ENCODE measurements at places on chromosomes 2 and 18.

- DNase-seq, result no peak
- no peaks in the 10 kb centered on the region for H3K27me3 ChIP-seq
- H3K4me1 ChIP-seq, result no peaks in the 10 kb centered on the region
- no peaks in the 10 kb centered on the region for H3K36me3 ChIP-seq
These were observed 21.3 kb downstream of the MAPRE3 start for GRCh38 chr2:26991717-26992116.

DNA sequence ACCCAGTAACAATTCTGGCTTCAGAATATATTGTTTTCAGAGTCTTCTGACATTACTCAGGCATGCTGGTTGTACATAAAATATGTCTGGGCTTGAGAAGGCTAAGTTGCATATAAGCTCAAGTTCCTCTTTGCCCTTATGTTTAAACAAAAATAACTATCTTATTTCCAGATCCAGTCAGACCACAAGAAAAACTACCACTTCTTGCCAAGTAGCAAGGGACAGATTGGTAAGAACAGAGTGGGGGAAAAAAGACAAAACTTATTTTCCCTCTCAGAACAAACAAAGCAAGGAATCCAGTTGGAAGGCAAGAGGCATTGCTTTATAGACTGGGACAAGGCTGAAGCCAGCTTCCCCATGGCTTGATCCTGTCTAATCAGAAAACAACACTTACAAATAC lies 1036.7 kb upstream of the CELF4 start:
- H3K4me1 ChIP-seq, result no peaks in the 10 kb centered on the region
- no peak for DNase-seq
- no peaks in the 10 kb centered on the region for H3K27me3 ChIP-seq
- no peak overlapping the region for H3K4me3 ChIP-seq

DNA sequence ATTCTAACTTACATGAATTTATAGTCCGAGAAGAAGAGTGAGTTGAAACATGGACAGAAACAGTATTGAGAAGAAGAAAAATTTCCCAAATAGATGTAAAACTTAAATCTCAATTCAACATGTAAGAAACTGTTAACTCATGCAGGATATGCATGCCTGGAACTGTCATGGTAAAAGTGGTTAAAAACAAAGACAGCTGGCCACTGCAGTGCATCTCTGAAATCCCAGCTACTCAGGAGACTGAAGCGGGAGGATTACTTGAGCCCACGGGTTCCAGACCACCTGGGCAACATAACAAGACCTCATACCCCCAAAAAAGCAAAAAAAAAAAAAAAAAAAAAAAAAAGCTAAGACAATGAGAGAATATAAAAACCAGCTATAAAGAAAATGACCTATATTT lies 93.0 kb upstream of the TTC27 start:
- no peaks in the 10 kb centered on the region for H3K4me1 ChIP-seq
- no peaks in the 10 kb centered on the region for H3K27me3 ChIP-seq
- no peak for DNase-seq

GRCh38 chr2:42457011-42457410 lies 36.8 kb downstream of the KCNG3 start:
- H3K4me1 ChIP-seq, result no peaks in the 10 kb centered on the region
- no peak overlapping the region for H3K27ac ChIP-seq
- peaks cover 24% of the 10 kb centered on the region for H3K27me3 ChIP-seq

- H3K27me3 ChIP-seq, result no peaks in the 10 kb centered on the region
- no peaks in the 10 kb centered on the region for H3K36me3 ChIP-seq
- no peak overlapping the region for H3K27ac ChIP-seq
- H3K4me1 ChIP-seq, result no peaks in the 10 kb centered on the region
- DNase-seq, result no peak
- no peak overlapping the region for H3K4me3 ChIP-seq
These were observed 136.0 kb upstream of the GCFC2 start for GRCh38 chr2:75846683-75847190.

DNA sequence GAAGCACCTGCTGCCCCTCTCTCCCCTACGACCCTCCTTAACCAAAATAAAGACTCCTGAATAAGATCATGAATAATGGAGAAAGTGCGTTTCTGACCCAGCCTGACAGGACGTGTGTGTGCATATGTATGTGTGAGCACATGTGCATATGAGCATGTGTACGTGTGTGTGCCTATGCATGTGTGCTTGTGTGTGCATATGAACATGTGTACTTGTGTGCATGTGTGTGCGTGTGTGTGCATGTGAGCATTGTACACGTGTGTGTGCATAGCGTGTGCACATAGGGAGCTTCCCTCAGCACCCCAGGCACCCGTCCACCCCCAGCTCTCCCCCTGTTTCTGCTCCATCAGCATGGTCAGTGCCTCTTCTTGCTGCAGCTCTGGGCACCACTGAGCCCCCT lies 10.7 kb downstream of the KCNIP3 start:
- no peaks in the 10 kb centered on the region for H3K4me1 ChIP-seq
- H3K4me3 ChIP-seq, result no peak overlapping the region
- no peaks in the 10 kb centered on the region for H3K36me3 ChIP-seq
- no peak for DNase-seq
- peaks cover 2% of the 10 kb centered on the region for H3K27me3 ChIP-seq
- no peak overlapping the region for H3K27ac ChIP-seq

GRCh38 chr2:18339326-18339725 lies 221.1 kb downstream of the RDH14 start:
- no peak for DNase-seq
- H3K27me3 ChIP-seq, result peaks cover 11% of the 10 kb centered on the region
- H3K36me3 ChIP-seq, result no peaks in the 10 kb centered on the region

DNA sequence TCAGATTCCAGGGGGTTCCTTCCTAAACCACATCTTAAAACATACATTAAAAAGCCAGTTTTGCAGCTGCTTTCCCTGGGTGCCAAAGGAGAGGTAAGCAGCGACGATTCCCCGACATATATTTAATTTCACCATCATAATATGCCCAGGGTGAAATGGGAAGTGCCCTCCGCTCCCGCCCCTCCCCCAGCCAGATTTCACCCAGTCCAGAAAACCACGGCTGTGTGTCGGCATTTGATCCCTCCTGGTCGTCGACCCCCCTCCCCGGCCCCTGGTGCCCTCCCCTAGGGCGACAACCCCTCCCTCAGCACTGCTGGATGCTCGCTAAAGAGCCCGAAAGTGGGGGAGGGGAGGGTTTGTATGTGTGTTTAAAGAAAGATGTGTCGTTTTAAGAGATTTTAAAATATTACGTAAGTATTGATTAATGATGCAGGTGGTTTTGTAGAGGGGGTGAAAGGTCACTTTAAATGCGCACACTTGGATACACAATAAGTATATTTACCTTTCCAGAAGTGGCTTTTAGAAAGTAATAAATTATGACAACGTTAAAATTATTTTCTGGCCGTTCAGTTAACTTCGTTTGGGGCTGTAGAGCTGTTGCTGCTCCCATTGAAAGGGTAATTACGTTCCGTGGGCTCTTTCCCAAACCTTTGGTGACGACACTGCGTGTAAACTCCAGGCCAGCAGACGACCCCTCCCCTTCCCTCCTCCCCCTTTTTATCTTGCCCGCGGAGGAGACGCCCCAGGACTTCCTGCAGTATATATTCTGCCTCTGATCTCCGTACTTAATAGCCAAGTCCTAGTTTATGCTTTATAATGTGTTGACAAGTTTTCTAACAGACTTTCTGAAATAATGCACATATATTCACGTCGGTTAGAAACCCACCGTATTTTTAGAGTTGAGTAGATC lies 3.4 kb upstream of the BCL11A start:
- H3K36me3 ChIP-seq, result peaks cover 20% of the 10 kb centered on the region
- peak overlapping the region; percentile 88 for H3K4me3 ChIP-seq
- peaks cover 37% of the 10 kb centered on the region for H3K4me1 ChIP-seq
- no peaks in the 10 kb centered on the region for H3K27me3 ChIP-seq
- H3K27ac ChIP-seq, result peak overlapping the region; percentile 95

DNA sequence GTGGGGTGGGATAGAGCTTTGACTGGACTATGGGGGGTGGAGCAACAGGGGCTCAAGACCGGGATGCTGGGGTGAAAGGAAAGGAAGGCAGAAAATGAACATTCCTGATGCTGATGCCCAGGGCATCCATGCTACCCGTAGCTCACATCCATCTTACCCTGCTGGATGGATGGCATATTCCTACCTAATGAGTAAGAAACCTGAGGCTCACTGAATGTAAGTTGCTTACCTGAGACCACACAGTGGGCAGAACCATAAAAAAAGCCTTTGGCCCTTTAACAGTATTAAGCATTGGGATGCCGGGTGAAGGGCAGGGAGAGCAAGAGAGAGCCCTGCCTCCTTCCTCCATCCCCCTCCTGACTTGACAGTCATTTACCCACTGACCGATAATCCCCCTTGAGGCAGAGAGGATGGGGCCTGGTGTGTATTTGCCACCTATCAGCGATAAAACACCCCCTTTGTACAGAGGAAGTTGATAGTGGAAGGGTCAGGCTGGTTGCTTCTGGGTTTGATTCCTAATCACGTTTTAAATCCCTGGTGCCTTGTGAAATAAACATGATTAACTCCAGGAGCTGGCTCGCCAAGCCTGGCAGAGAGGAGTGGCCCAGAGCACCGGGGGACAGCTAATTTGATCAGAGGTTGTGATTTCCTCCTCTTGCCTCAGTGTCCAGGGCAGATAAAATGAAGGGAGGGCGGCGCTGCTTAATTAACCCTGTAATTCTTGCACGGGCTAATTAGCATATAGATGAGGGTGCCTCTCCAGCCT lies 105.9 kb upstream of the HS6ST1 start:
- H3K36me3 ChIP-seq, result peaks cover 1% of the 10 kb centered on the region
- no peak for DNase-seq
- no peaks in the 10 kb centered on the region for H3K4me1 ChIP-seq

- no peaks in the 10 kb centered on the region for H3K4me1 ChIP-seq
- H3K4me3 ChIP-seq, result no peak overlapping the region
- H3K27me3 ChIP-seq, result no peaks in the 10 kb centered on the region
These were observed 70.6 kb downstream of the RPE start for GRCh38 chr2:210072922-210073509.

- DNase-seq, result no peak
- H3K27ac ChIP-seq, result no peak overlapping the region
- H3K27me3 ChIP-seq, result peaks cover 4% of the 10 kb centered on the region
- no peaks in the 10 kb centered on the region for H3K36me3 ChIP-seq
- no peaks in the 10 kb centered on the region for H3K4me1 ChIP-seq
These were observed 290.4 kb upstream of the RBMS1 start for GRCh38 chr2:160784034-160784433.

GRCh38 chr2:238669046-238669445 lies 178.8 kb upstream of the TWIST2 start:
- H3K4me1 ChIP-seq, result peaks cover 2% of the 10 kb centered on the region
- H3K36me3 ChIP-seq, result no peaks in the 10 kb centered on the region
- no peak for DNase-seq
- no peak overlapping the region for H3K27ac ChIP-seq

DNA sequence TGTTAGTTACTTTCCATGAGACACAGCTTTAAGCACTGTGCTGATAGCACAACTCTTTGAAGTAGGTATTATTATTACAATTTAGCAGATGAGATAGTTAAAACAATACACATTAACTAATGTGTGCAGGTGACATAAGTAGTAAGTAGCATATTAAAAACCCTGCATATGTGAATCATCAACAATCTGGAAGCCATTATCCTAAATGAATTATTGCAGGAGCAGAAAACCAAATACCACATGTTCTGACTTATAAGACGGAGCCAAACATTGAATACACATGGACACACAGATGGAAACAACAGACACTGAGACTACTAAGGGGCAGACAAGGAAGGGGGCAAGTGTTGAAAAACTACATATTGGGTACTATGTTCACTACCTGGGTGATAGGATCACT lies 300.3 kb upstream of the GULP1 start:
- no peaks in the 10 kb centered on the region for H3K36me3 ChIP-seq
- no peak overlapping the region for H3K27ac ChIP-seq
- H3K27me3 ChIP-seq, result no peaks in the 10 kb centered on the region

DNA sequence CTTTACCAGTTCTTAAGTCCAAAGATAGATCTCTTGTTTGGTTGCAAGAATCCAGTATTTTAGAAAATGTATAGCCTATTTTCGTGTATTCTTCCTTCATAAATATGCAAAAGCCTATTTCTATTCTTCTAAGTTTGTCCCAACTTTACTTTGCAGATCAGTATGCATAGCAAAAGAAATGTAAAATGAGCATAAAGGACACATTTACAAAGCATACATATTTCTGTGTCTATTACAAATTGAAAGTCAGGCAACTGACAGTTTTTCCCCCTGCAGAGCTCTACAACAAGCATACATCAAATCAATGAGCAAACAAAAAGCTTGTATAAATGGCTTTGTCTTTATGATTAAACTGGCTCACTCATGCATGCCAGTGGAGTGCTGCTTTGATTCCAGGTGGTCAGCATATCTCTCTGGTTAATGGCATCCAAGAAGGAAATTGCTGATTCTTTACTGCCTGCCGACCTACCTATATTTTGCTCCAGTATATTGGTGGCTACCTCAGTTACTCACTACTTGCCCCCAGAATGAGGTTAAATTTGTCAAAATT lies 10.0 kb upstream of the VPS54 start:
- H3K27me3 ChIP-seq, result no peaks in the 10 kb centered on the region
- no peaks in the 10 kb centered on the region for H3K36me3 ChIP-seq
- no peaks in the 10 kb centered on the region for H3K4me1 ChIP-seq
- H3K4me3 ChIP-seq, result no peak overlapping the region

DNA sequence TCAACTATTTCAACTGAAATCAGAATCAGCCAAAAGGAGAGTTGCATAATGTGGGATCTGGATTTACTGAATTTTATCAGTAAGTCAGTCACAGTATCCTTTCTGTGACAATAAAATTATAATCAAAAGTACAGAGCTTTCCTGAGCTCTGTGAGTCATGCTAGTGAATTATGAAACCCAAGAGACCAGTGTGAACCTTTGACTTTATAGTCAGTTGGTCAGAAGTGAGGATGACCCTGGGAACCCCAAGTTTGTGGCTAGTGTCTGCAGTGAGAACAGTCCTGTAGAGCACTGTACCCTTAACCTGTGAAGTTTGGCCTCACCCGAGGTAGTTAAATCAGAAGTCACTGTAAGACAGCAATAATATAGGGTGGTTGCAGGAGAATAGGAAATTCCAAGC lies 381.7 kb downstream of the CDH19 start:
- no peak overlapping the region for H3K4me3 ChIP-seq
- no peak for DNase-seq
- no peaks in the 10 kb centered on the region for H3K36me3 ChIP-seq
- no peak overlapping the region for H3K27ac ChIP-seq

DNA sequence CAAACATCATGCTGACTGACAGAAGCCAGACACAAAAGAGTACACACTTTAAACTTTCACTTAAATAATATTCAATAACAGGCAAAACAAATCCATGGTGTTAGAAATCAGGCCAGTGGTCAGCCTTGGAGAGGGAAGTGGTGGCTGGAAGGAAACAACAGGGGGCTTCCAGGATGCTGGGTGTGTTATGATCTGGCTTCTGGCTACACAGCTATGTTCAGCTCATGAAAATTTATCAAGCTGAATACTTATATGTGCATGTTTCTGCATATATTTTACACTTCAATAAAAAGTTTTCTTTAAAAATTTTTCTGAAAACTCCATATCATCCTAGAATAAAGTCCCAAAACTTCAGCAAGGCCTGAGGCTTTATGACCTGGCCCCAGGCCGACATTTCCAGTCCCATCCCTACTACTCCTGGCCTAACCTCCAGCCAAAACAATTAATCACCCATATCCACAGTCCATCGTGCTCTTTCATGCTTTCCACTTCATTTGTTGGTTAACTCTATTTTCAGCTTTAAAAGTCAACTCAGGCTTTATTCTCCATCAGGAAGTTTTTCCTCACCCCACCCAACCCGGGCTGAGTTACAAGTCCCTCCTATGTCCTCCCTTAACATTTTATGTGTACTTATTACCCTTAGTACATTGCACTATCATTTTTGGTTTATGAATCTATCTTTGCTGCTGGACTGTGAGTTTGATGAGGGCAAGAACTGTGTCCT lies 27.9 kb upstream of the SPTBN1 start:
- no peak for DNase-seq
- peaks cover 7% of the 10 kb centered on the region for H3K27me3 ChIP-seq
- no peak overlapping the region for H3K27ac ChIP-seq
- no peak overlapping the region for H3K4me3 ChIP-seq
- H3K4me1 ChIP-seq, result peaks cover 3% of the 10 kb centered on the region

- no peak overlapping the region for H3K27ac ChIP-seq
- no peaks in the 10 kb centered on the region for H3K4me1 ChIP-seq
These were observed 12.4 kb upstream of the IL1R1 start for GRCh38 chr2:102129951-102130646.

All from activated B cell treated with CpG ODN at 0.5 μM for 24 hours (primary cell).